ENCODE measurements at places on chromosomes 1 and 21.

GRCh38 chr1:211541720-211542477 lies 37.1 kb downstream of the SLC30A1 start:
- DNase-seq, result no peak

- no peak for DNase-seq
These were observed 2.2 kb downstream of the CERS2 start for GRCh38 chr1:150972417-150972940.

- DNase-seq, result peak; percentile 15
These were observed 223.1 kb downstream of the RPS6KC1 start for GRCh38 chr1:213274140-213274539.

DNA sequence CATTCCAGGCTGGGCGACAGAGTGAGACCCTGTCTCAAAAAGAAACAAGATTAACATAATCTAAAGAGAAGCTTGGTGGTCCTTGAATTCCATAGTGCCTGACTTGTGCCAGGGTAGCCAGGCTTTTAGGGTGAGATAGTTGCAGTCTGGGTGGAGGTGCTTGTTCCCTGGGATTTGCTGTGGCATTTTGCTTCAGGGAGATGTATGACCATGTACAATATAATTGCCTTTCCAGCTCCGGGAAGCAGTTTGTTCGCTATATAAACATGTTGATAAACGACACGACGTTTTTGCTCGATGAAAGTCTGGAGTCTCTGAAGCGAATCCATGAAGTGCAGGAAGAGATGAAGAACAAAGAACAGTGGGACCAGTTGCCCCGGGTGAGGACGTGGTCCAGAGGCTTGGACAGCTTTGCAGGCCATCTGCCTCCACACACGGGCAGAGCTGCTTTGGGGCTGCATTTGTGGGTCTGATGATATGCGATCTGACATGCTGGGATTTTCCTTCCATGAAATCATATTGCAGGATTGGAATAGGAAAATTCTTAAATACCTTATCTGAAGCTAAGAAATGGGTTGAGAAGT lies 49.4 kb upstream of the KIF1B start:
- no peak for DNase-seq

DNA sequence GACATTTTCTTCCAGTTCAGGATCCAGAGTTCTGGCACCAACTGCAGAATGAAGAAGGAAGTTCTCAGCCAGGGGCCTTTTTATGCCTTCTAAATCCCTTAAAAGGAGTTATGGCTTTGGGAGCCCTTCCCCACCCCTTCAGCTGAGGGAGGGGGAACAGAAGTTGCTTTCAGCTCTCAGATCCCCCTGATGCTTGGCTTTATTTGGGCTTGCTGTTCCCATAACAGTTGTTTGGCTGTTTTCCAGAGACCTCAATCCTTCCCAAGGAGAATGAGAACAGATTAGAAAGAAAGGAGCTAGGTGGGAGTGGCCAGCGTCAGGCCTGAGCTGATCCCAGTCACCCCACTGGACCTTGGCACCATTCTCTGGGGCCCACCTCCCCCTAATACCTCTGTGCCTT lies at the start of gene RPE65:
TSS of gene RPE65 (minus strand) at position 54 of the 400 bp plus-strand sequence. CDS start at position 5, 49 bp downstream.
- DNase-seq, result no peak
